ENCODE measurements at places on chromosomes 3 and 15.

DNA sequence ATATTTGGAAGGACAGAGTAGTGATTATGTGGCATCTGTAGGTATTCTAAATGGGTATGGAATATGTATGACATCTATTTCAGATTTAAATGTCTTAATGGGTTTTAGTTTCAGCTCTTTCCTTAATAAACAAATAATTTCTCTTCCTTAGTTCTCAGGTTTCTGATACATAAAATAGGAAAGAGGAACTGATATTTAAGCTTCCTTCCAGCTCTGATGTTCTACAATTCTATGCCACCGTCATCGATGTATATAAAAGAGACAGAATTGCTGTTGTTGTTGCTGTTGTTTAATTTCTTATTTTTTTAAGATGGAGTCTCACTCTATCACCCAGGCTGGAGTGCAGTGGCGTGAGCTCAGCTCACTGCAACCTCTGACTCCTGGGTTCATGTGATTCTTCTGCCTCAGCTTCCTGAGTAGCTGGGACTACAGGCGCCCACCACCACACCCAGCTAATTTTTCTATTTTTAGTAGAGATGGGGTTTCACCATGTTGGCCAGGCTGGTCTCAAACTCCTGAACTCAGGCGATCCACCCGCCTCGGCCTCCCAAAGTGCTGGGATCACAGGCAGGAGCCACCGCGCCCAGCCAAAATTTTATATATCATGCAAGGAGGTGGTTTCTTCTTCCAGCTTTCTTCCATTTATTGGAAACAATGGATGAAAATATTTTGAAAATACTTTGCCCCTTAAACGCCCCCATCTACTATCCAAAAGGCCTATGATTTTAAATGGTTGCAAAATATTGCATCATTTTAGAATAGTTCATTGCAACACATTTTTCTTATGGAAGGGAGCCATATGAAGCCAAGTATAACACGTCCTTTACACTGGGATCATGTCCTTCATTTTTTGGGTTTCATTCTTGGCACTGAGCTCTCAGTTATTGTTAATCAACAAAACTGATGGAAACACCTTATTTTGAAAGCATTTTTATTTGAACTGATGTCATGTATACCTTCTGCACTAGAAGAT is 13.9 kb upstream of the C15orf61 start:
- DNase-seq: no peak

DNA sequence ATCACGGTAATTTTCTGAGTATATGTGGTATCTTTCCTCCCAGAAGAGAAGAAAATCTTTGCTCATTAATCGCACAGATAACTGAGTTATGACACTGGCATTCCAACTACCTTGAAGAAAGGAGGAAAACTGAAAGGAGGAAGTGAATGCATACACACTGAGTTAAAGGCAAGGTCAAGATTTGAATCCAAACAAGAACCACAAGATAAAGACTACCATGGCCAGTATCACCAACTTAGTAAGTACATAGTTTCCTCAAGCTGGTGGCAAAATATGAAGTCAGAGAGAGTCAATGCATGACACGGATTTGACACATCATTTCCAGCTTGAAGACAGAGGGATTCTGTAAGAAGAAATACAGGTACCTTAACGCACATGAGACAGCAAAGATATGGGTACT is 287.5 kb downstream of the ULK4 start:
- no peak for DNase-seq

DNA sequence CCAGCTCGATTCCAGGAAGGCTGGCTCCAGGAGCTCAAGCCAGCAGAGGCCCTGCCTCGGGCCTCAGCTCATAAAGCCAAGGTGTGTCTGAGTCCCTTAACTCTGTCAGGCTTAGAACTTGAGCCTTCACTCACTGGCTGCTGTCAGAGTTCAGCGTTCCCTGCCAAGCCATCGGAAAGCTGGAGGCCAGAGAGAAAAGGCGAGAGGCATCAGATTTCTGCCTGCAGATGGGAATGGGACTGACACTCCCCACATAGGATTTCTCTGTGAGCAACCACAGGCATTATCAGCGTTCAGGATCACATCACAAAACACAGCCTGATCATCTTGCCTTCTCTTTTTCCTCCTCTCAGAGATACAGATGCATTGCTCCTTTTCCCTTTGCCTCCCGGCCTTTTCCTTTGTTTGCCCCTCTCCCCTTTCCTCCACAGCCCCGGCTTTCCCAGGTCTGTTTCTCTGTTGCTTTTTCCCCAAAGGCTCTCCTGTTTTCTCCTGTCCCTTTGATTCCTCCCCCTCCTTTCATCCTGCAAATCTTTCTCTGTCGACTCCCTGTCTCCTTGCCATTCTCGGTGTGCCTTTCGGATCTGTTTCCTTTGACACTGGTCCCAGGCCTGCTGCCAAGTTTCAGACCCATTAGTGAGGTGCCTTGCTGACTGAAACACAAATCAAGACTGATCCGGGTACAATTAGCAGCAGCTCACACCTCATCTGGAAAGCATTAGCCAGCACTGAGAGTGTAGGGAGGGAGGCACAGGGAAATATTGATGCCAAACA is 44.5 kb upstream of the BOC start:
- DNase-seq: peak; percentile 54

DNA sequence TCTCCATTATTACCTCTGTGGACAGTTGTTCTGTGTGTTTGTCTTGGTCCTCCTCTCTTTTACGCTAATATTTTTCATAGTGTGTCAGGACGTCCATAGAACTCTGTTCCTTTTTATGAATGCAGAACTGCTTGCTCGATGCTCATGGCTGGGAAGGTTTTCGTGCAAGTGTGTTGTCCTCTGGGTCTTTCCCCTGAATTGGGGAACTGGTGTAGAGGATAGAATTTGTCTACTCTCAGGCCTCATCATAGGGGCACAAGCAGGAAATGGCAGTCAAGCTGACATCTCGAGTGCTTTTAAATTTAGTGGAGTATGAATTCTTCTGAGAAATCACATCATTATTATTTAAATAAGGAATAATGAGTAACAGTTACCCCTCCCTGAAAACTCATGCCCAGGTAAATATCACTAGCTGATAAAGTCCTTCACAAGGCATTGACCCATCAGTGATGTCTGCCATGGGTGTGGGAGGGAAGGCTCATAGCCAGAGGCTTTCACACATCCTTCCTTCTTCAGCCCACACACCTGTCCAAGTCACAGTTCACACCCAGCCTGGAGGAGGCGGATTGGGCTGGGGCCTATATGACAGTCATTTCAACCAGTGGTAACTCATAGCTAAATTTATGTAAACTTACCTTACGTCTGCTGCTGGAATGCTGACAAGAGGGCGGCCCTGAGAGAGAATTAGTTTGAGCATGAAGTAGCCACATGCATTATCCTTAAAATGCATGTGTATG is 226.1 kb downstream of the PLCL2 start:
- DNase-seq: no peak

DNA sequence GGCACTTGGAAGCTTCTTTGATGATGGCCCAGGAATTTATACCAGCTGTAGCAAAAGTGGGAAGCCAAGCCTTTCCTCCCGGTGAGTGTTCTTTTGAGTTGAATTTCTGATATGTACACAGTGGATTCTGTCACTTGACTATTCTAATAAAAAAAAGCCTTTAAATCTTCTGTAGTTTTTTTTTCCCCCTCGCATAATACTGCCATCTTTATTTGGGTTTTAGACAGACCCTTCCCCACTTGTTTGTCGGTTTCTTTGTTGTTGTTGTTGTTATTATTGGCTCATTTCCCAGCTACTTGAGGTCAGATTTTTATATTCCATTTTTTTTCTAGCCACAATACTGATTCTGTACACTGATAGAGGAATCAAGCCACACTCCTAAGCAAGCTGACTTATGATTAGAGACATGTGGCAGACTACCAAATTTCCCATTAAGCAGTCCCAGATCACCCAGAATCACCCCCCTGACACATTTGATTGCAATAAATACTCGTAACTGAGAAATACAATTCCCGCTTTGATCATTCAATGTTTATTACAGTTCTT is 122.4 kb upstream of the IL12A start:
- DNase-seq: no peak
